ENCODE measurements at places on chromosomes 11 and 22.

DNA sequence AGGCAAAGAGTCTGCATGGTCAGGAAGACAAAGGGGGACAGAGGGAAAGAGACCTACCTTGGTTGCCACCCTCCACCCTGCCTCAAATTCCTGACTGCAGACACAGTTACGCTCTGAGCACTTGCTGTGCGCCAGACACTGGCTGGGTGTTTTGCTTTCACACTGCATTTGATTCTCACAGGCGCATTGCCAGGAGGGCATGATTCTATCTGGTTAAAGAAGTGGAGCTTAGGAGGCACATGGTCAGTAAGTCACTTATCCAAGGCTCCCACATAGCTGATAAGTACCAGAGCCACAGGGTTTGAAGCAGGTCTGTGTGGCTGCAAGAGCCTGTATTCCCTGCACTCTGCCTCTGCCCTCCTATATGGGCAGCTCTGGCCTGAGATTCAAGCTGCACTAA, 103.9 kb downstream of the TIMP3 start:
- no peak for DNase-seq
- H3K4me3 ChIP-seq = no peak overlapping the region
- H3K27ac ChIP-seq = no peak overlapping the region

- H3K27ac ChIP-seq = no peak overlapping the region
- H3K27me3 ChIP-seq = no peaks in the 10 kb centered on the region
- H3K4me3 ChIP-seq = no peak overlapping the region
- no peak for DNase-seq
- no peaks in the 10 kb centered on the region for H3K4me1 ChIP-seq
These were observed 749.5 kb downstream of the BRD1 start for GRCh38 chr22:49078076-49078710.

- no peaks in the 10 kb centered on the region for H3K36me3 ChIP-seq
- no peak for DNase-seq
- peak overlapping the region; percentile 12 for H3K4me3 ChIP-seq
- peaks cover 62% of the 10 kb centered on the region for H3K27me3 ChIP-seq
- H3K4me1 ChIP-seq = peaks cover 8% of the 10 kb centered on the region
These were observed 534 bp downstream of the WNT7B start for GRCh38 chr22:45976254-45977002.

DNA sequence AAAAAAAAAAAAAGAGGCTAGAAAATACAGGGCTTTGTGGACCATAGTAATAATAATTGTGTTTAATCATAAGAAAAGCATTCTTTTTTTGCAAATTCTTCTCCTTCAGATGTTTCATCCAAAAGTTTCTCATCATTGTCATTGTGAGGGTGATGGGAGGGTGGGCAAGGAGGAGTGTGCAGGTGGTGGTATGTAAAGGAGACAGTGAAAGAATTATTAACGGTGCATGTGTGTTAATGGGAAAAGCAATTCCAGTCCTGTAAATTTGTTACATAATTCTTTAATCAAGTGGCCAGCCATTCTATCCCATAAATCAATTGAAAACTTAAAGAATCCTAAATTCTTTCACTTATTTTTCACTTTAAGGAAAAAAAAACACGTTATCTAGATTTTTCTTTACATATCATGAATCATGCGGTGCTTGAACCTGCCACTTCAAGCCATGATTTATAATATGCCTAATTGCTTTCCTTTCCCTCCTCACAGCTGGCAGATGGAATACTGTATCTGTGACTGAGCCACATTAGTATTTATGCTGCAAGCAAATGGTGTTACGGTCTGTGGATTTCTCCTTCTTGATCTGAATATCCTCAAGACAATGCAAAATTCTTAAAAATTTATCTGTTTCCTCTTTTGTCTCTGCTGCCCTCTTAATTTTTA, 318.5 kb downstream of the JRKL start:
- no peak overlapping the region for H3K4me3 ChIP-seq
- no peak overlapping the region for H3K27ac ChIP-seq
- no peaks in the 10 kb centered on the region for H3K27me3 ChIP-seq
- no peaks in the 10 kb centered on the region for H3K4me1 ChIP-seq

DNA sequence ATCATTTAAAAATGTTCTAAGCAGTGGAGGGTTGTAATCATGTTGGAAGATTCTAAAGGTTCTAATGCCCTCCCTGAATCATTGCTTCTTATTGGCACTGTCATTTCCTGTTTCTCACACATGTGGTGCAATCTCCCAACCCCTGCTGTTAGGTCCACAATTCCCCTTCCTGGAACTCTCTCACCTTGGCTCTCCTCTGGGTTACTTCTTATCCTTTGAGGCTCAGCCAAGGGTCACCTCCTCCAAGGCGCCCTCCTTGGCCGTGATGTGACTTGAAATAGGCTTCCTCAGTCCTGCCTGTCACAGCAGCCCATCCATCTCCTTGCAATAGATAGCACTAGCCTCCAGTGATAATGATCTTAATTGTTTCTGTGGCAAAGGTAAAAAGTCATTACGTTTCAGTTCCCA, 149.8 kb downstream of the TTC17 start:
- H3K27ac ChIP-seq = no peak overlapping the region
- no peak for DNase-seq
- H3K4me3 ChIP-seq = no peak overlapping the region
- no peaks in the 10 kb centered on the region for H3K36me3 ChIP-seq
- no peaks in the 10 kb centered on the region for H3K27me3 ChIP-seq

DNA sequence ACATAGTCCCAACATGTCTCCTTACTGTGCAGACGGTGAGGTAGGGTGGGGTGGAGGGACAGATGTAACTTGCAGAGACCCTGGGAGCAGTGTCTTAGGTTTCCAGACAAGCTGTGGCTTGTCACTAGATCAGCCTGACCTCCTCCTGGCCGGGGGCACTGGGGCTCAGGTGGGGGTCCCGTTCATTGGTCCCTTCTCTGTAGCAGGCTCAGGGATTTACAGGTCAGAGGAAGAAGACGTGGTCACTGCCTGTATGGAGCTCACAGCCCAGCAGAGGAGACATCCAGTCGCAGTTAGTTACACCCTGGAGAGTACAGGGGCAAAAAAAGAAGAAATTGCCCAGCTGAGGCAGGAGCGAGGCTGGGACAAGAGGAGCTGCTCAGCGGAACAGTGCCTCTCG, 22.0 kb upstream of the TUB start:
- peaks cover 3% of the 10 kb centered on the region for H3K4me1 ChIP-seq
- no peak overlapping the region for H3K27ac ChIP-seq
- no peaks in the 10 kb centered on the region for H3K36me3 ChIP-seq
- no peak overlapping the region for H3K4me3 ChIP-seq
- no peak for DNase-seq

DNA sequence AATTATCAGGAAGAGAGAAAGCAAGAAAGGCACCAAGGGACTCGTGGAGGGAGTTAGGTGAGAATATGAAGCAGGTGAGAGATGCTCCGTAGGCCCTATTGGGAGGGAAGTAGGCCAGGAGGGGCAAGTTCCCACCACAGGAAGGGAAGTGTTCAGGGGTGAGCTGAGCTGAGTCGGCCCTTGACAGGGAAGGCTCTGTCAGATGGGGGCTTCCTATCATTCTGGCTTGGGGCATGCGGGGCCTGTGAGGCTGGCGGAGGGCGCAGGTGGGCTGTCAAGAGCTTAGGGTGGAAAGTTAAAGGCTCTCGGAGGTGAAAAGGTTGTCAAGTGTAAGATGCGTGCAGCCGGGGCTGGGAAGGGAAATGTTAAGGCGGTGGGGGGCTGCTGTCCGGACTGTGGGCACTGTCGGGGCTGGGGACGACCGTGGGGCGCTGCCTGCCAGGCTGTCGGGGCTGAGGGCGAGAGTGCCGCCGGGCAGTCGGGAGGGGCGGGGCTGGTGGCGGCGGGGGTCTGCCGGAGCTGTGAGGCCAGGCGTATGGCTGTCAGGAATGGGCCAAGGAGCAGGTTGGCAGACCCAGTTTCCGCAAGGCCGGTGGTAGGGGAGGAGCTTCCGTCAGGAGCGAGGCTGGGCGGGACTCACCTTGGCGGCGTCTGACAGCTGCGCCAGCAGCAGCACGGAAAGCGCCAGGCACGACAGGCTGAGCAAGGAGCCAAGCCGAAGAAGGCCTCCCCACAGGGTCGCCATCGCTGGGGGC, 496 bp downstream of the TMEM9B start:
- peak overlapping the region; percentile 40 for H3K4me3 ChIP-seq
- DNase-seq = peak; percentile 66
- H3K36me3 ChIP-seq = no peaks in the 10 kb centered on the region
- no peaks in the 10 kb centered on the region for H3K4me1 ChIP-seq

DNA sequence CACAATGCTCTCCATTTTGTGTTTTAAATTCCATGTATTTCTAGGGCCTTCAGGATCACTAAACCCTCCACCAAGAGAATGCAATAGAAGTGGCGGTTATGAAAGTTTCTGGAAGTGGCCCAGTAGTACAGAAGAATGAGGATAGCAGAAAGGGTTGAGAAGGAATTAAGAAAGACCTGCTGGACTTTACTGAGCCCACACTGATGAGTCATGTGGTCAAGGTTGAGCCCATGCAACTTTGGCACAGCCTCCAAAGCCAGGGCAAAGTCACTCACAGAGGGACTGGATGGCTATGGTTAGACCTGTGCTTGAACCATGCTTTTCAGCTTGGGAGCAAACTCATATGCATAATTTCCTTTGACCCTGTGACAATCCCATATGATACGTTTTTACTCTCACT, 102.9 kb upstream of the PLET1 start:
- H3K4me3 ChIP-seq = no peak overlapping the region
- DNase-seq = no peak
- H3K4me1 ChIP-seq = no peaks in the 10 kb centered on the region
- no peaks in the 10 kb centered on the region for H3K36me3 ChIP-seq
- H3K27ac ChIP-seq = no peak overlapping the region

- DNase-seq = no peak
- H3K4me3 ChIP-seq = no peak overlapping the region
- H3K27ac ChIP-seq = no peak overlapping the region
- H3K36me3 ChIP-seq = no peaks in the 10 kb centered on the region
- peaks cover 15% of the 10 kb centered on the region for H3K4me1 ChIP-seq
- H3K27me3 ChIP-seq = no peaks in the 10 kb centered on the region
These were observed 8.8 kb downstream of the CXCR5 start for GRCh38 chr11:118892514-118892913.

DNA sequence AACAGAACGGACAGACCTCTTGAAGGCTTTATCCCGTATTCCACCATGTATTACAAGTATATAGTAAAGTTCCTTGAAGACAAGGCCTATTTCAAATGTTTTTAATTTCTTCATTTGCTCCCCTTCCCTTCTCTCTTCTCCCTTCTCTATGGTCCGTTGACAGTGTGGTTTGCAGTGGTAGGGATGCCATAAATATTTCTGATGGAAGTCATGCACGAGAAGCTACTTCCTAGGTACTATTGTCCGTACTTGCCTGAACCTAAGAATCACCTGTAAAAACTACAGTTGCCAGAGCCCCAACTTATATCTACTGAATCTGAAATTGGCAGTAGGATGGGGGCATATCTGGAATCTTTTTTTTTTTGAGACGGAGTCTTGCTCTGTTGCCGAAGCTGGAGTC, 2.8 kb downstream of the PISD start:
- no peak overlapping the region for H3K4me3 ChIP-seq
- H3K36me3 ChIP-seq = no peaks in the 10 kb centered on the region
- no peaks in the 10 kb centered on the region for H3K4me1 ChIP-seq
- H3K27ac ChIP-seq = no peak overlapping the region

DNA sequence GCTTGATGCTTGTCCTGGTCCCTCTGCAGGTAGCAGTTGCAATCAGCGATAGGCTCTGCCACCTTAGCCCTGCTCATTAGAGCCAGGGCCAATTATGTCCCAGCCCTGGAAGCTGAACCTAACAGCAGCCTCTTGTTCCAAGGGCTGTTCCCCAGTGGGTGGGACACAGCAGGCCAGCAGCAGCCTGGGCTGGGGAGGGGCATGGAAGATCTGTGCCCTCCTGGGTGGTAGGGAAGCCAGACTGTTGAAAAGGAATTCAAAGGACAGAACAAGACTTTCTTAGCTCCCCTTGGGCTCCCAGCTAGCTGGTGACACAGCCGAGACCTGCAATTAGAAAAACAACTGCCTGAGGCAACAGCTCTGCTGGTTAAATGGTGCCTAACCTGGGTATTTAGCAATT, 17.4 kb downstream of the DRD2 start:
- peaks cover 2% of the 10 kb centered on the region for H3K4me1 ChIP-seq
- H3K4me3 ChIP-seq = no peak overlapping the region

GRCh38 chr11:82738091-82738490, 4.4 kb upstream of the FAM181B start:
- peaks cover 2% of the 10 kb centered on the region for H3K27me3 ChIP-seq
- no peak overlapping the region for H3K27ac ChIP-seq
- H3K4me1 ChIP-seq = peaks cover 2% of the 10 kb centered on the region
- H3K4me3 ChIP-seq = no peak overlapping the region
- H3K36me3 ChIP-seq = no peaks in the 10 kb centered on the region

DNA sequence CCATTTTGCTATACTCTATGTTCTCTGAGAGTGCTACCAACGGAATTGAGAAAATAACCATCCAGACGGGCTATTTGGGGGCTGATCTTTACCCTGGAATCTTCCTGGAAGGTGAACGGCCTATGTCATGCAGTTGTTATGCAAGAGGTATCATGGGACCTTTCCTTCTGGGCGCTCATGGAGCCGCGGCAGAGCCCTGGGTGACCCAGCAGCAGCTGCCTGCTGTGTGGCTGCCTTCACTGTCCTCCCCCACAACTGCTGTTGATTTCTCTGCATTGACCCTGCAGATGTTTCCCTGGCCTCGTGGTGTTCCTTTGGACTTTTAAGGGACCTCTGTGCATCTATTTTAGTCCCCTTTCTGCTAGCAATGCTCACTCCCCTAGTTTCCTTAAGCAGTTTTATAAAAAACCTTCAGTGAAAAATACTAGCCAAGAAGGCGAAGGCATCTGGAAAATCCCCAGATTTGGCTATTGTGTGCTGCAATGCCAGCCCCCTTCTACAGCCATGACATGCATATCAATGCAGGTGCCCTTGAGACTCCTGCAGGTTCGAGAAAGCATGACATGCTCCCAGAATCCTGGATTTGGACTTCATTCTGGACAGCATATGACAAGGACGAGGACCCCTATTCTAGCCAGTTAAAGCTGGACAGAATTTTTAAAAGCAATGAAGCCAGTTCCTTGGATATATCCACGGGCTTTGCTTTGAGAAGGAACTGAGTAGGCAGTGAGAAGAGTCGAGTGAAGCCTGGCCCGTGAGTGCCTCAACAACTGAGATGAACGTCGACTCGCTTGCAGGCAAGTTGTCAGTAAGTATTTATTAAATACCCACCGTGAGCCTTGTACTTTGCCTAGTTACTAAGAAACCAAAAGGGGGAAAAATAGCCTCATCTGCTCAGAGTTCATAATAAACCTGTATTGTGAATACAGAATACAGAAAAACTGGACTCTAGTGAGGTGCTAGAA, at the start of gene SLC25A18:
TSS of gene SLC25A18 (plus strand) at position 593 of the 965 bp plus-strand sequence. CDS start 16,447 bp downstream, outside the sequence.
- DNase-seq = no peak
- H3K36me3 ChIP-seq = 0 out of 2 replicates have a peak, but pooled peaks cover 7% of the 10 kb centered on the region
- no peak within 1 kb of the TSS for H3K4me3 ChIP-seq
- H3K4me1 ChIP-seq = peaks cover 6% of the 10 kb centered on the region
